SK-MEL-5 (cell line): ENCODE measurements at places on chromosomes 1 and 21.

DNA sequence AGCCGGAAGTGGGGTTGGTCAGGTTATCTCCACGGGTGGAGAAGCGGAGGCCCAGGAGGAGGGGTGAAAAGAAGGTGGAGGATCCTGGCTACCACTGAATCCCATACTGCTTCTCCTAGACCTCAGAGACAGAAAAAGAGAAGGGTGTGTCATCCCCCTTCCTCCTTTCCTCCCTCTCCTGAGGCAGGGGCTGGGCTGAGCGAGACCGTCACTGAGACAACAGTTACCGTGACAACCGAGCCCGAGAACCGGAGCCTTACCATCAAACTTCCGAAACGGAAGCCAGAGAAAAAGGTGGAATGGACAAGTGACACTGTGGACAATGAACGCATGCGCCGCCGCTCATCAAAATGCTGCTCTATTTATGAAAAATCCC is 42.1 kb upstream of the NBPF3 start:
- no peak for DNase-seq

DNA sequence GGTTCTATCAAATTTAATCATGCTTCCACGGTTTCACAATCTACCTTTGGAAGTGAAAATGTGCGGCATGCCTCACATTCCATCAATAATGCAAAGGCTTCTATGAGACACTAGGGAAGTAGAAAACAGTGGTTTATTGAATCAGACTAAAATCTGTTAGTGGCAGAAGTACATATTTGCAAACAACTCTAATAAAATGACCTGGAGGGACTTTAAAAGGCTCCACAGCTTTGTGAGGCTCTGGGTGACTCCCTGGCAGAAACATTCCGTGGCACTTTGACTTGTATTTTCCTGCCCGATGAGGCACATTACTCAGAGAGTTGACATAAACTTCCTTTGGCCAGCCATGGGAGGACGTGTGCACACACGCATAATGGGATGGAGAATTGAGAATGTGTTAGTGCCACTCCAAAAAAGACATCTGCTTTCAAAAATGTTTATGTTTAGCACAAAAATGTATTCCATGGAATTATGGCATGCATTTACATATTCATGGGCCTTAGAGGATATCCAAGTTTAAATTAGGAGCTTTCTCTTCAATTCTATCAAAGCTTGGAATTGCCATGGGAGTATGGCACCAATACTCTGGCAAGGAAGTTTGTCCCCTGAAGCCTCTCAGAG is 60.0 kb upstream of the SSX2IP start:
- no peak for DNase-seq

- no peak for DNase-seq
These were observed 16.8 kb downstream of the FLG2 start for GRCh38 chr1:152343006-152343405.

- no peak for DNase-seq
These were observed 20.7 kb downstream of the GALNT2 start for GRCh38 chr1:230087717-230088105.

GRCh38 chr1:38152351-38153065 is 105.9 kb upstream of the POU3F1 start:
- DNase-seq = peak; percentile 24

DNA sequence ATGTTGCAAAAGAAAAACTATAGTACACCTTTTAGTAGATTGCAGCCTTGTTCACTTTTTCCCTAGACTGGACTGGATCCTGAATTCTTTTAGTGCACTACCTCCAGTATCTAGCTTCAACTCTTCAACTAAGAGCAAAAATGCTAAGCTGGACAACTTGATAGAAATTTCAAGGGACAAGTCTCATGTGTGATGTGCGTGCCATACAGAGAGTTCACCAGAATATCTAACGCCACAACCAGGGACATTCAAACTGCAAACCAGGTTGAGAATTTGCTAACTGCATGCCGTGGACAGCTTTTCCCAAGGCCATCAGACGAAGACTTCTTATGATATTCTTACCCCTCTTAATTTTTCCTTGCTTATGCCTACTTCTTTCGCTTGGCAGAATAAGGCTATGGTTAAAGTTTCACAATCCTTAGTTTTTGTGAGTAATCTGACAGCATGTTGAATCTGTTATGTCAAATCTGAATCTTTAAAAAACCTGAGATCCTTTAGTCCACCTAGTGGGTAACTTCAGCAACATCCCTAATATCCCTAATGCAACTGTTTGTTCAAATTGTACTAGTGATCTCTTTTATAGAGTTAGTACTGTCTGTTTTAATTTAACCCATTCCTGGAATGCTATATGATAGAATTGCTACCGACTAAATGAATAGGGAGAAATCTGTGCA is 66.4 kb downstream of the DDAH1 start:
- DNase-seq = peak; percentile 58

DNA sequence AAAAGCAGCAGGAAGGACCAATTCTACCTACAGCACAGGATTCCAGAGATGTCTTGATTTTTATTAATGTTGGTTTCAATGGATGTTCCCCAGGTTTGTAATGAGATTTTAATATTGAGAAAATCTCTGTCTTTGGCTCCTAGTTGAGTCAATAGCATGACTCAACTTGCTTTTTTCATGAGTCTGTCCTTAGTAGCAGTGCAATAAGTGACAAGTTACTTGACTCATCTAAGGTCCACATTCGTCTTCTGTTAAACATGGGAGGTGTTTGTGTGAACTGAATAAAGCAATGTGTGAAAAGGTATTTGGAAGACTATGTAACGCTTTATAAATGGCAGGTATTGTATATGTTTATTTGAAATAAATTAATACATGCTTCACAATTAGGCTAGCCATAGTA is 645.0 kb upstream of the PTBP2 start:
- DNase-seq = no peak

GRCh38 chr1:182719553-182719952 is 35.2 kb upstream of the RGS8 start:
- no peak for DNase-seq

DNA sequence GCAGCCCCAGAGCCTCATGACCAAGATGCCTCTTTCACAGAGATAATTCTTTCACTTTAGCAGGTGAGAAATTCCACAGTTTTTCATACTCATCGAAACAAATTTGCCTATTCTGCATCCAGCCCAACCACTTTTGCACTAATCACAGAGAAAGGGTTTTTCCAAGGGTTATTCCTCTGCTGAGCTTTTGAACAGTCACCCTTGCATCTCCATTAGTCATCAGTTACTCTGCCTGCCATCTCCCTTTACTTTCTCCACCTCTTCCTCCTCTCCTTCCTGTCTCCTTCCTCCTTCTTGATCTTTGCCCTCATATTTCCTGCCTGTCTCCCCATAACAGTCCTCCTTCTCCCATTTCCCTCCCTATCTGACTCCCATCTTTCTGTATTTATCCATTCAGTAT is 43.9 kb downstream of the FH start:
- DNase-seq = no peak

DNA sequence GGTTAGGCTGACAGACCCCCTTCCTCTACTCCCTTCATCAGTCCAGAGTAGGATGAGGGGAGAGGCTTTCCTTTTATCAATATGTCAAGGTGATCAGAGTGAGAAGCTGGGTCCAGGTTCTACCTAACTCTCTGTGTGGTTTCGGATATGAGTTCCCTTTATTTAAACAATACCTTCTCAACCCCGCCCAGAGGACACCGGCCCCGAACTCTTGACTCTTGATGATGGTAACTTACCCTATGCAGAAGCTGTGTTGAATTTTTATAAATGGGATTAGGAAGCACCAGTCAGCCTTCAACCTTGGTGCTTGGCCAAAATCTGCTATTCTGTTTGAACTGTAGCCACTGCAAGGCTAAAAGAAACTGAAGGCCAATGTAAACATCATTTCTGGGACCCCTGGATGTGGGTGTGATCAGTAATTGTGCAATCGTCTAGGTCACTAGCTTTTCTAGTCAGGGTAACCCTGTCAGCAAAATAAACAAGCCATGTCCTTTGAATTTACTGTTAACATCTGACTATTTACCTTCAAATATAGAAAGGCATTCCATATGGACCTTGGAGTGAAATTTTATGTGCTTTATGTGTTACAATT is 398.3 kb downstream of the SEC16B start:
- DNase-seq = no peak

DNA sequence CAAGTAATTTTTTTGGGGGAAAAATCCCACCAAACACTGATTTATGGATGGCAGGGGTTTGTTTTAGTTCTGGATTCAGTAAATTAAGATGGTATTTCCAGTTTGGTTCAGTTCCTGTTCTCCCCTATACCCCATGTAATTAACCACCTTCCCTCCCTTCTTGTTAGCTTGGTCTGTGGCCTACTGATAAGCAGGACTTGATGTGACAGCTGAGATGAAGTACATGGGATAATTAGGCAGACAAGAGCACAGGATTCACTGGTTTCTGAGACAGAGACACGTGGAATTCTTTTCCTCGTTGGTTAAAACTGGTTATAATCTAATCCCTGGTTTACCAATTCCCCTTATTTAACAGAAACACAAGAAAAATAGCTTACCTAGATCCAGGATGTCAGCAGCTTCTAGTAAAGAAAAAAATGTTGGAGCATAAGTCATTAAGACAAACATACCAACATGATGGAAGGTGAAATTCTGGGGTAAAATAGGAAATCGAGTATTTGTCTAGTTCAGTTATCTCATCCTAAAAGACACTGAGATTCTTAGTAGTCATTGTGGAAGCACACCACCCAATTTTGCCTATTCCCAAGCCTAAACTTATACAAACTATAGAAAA is 81.5 kb downstream of the SCMH1 start:
- DNase-seq = no peak

- no peak for DNase-seq
These were observed 308.7 kb upstream of the PRMT6 start for GRCh38 chr1:106747791-106748190.

GRCh38 chr1:201565771-201566528 is 27.0 kb downstream of the NAV1 start:
- no peak for DNase-seq

DNA sequence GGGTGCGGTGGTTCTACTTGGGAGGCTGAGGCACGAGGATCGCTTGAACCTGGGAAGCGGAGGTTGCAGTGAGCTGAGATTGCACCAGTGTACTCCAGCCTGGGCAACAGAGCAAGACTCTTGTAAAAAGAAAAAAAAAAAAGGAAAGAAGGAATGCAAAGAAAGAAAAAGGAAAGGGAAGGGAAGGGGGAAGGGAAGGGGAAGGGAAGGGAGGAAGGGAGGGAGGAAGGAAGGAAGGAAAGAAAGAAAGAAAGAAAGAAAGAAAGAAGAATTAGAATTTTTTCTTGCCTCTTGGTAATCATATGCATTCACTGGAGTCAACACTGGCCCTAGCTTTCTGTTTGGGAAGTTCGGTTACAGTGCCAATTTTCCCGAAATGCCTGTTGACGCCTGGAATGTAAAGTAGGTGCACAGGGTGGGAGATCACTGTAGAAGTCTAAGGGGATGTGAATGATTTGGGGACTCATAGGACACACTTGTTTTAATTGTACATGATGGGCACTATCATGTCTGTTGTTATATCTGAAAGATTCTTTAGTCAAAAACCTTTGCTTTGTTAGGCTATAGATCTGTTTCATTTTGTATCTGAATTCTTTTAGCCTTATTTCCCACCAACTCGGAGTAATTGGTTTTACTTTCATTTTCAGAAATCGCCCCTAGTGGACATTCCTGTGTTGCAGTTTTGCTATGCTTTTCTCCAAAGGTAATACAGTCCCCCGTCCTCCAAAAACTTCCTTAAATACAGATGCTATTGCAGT is 59.8 kb upstream of the MORC3 start:
- DNase-seq = peak; percentile 71

- DNase-seq = peak; percentile 12
These were observed 369.6 kb upstream of the USP24 start for GRCh38 chr1:55584526-55585401.

DNA sequence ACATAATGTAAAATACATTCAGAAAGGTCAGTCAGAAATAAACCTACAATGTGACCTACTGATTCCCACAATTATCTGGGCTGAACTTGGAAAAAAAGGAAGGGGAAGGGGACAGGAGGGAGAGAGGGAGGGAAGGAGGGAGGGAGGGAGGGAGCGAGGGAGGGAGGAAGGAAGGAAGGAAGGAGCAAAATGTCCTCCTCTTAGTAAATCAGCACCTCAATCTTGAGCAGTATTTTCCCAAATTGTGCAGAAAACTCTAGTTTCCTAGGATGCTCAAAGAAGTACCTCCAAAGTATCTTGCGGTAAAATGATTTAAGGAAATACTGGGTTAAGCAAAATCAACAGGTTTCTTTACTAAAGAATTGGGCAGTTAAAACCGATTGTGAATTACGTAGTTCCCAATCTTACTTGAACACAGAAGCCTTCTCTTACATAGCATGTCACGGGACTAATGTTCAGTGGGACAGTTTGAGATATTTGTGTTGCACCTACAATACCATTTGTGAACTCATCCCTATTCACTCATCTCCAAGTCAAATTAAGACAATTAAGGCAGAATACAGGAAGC is 51.0 kb upstream of the ASPM start:
- DNase-seq = no peak

- DNase-seq = no peak
These were observed 80.1 kb upstream of the KCNK2 start for GRCh38 chr1:215002471-215002870.

GRCh38 chr1:247453245-247453644 is 4.7 kb downstream of the OR2B11 start:
- no peak for DNase-seq

DNA sequence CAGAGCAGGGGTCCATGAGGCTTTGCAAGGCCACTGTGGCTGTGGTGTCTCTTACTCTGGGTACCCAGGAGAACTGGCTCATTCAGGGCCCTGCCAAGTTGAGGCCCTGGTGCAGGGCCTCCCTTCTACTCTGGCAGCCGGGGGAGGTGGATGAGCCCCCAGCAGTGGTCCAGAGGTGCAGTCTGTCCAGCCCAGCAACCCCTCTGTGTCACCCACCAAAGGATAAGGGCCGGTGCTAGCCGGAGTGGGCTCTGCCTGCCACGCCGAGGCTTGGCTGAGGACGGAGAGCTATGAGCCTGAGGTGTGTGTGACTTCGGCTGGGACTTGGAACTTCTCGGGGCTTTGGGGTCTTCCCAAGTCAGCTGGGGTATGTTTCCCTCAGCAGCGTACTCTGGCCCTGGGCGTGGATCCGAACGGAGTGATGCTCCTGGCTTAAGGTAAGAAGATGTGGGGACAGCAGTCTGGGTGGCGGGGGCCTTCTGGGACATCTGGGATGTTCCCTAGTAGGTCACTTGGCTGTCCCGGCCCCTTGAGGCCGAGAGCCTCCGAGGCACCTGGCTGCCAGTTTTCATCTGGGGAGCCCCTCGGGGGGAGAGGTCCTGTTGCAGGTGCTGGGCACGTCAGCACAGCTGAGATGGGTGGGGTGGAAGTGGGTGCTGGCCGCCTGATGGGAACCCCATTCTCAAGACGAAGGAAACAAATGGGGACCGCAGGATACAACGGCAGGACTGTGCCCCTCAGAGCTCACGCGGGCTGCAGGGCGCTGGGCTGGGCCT is 25.9 kb downstream of the RUNX3 start:
- DNase-seq = no peak
